T47D (cell line): ENCODE measurements at places on chromosomes 6 and 20.

- DNase-seq, result no peak
Measured at GRCh38 chr20:17482536-17482935, 48.6 kb downstream of the BFSP1 start.

GRCh38 chr6:137706083-137706750, 160.8 kb upstream of the TNFAIP3 start:
- DNase-seq, result no peak

DNA sequence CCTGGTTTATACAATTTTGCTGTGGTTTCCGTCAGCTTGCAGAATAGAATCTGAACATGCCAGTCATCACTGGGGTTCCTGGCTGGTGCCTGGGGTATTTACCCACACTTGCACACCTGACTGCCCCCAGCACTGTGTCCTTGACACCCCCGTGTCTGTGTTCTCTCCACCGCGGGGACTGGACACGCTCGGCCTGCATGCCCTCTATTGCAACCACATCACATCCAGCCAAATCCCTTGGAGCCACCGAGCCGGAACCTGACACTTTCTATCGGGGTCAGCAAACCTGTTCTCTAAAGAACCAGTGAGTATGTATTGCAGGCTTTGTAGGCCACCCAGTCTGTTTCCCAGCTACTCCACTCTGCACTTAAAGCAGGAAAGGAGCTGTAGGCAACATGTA, 527.5 kb downstream of the PRKN start:
- DNase-seq, result no peak

GRCh38 chr6:38378801-38379200, 260.9 kb downstream of the BTBD9 start:
- no peak for DNase-seq

DNA sequence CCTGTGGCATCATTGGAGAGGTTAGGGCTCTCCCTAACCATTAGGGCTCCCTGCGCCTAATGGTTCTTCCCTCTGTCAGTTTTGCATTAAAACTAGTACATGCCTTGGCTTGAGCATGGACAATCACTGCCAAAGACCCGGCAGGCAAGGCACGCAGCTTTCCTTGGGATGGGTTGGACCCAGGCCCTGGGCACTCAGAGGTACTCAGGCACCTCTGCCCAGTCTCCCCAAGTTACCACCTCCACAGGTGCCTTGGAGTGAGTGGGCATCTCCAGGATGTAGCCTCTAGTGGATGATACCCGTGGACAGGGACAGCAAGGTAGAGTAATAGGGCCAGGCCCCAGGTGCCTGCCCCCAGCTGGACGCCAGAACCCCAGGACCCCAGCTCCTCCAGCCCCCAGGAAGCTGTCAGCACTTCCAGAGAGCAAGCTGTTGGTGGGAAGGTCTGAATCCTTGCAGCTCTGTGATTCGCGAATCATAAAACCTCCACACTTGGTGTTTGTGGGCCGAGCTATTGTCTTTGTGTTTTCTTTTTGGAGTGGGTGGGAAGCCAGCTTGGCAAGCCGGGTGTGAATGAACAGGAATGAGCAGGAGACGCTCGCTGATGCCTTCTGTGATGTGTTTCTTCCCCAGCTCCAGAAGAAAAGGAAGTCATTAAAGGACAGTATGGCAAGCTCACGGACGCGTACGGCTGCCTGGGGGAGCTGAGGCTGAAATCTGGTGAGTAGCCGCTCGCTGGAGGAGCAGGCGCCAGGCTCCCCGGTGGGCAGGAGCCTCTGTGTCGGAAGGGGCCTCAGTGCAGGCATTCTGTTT, 35.1 kb downstream of the SYNJ2 start:
- no peak for DNase-seq

DNA sequence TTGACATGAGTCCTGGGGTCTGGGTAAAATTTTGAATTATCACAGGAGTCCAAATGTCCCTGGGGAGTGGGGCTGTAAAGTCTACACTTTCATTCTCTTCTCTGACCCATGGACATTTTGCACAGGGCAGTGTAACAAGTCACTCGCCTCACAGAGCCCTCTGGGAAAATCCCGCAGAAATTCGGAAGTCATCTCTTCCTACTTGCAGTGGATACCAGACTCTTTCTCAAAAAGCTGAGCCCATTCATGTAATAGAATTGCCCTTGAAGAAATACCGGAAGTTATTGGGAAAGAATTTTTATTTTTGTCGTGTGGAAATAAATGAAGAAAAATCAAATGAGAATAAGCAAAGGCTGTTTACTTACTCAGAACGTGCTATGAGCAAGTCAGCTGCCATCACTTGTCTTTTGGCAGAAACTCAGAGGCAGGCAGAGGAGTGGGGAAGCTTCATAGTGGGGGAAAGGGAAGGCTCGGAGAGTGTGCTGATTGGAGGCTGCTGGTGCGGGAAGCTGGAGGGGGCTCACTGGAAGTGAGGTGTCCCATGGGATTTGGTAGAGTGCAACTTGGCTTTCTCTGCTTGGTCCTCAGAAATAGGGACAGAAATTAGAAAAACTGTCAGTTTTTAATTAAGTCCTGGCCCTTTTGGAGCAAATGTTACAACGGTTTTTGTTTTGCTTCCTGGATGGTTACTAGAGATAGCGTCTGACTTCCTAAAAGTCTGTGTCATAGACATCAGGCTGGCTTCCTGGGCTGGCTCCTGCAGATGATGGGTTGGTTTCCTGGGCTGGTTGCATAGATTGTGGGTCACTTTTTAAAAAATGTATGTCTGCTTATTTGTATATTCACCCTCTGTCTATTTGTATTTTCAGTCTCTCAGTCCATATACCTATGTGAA, 79.8 kb upstream of the EEF1E1 start:
- DNase-seq, result no peak

DNA sequence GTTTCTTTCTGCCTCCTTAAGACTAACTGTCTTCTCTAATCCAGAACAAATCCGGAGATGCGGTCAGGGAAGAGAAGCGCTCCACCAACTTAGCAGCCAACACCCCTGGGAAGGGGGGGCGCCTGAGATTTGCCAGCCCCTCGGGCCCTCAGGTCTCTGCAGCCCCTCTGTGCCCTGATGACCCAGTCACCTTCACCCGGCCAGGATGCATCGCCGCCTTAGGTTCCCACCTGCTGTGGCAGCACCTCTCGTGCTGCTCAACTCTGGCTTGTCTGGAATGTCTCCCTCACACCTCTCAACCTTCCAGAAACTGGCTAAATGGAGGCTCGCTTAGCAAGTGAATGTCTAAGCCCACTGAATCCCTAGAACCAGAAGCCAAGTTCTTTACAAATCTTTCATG, 28.0 kb upstream of the AAR2 start:
- DNase-seq, result no peak

- DNase-seq, result peak; percentile 50
Measured at GRCh38 chr20:62832212-62832922, 15.5 kb downstream of the COL9A3 start.

- DNase-seq, result no peak
Measured at GRCh38 chr6:81589465-81590313, 162.8 kb downstream of the TENT5A start.

DNA sequence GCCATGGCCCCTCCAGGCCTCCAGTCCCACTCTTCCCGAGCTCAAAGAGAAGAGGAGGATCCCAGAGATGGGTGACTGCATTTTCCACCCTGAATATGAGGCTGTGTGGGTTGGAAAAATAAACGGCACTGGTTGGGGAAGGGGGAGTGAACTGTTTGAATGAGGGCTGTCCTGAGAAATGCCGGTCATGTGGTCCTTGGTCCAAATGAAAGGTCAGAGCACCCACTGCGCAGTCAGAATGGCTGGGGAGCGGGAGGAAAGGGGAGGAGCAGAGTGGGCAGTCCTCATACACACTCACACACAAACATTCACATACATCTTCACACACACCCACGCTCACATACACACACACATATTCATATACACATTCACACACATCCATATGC, 83.1 kb downstream of the MRPL14 start:
- DNase-seq, result no peak

- peak; percentile 71 for DNase-seq
Measured at GRCh38 chr6:33585403-33586107, 5.5 kb upstream of the BAK1 start.
